ENCODE measurements at places on chromosomes 13 and 19.
A peak's percentile ranks its signal among the peaks of the same experiment; 100 is the strongest.

DNA sequence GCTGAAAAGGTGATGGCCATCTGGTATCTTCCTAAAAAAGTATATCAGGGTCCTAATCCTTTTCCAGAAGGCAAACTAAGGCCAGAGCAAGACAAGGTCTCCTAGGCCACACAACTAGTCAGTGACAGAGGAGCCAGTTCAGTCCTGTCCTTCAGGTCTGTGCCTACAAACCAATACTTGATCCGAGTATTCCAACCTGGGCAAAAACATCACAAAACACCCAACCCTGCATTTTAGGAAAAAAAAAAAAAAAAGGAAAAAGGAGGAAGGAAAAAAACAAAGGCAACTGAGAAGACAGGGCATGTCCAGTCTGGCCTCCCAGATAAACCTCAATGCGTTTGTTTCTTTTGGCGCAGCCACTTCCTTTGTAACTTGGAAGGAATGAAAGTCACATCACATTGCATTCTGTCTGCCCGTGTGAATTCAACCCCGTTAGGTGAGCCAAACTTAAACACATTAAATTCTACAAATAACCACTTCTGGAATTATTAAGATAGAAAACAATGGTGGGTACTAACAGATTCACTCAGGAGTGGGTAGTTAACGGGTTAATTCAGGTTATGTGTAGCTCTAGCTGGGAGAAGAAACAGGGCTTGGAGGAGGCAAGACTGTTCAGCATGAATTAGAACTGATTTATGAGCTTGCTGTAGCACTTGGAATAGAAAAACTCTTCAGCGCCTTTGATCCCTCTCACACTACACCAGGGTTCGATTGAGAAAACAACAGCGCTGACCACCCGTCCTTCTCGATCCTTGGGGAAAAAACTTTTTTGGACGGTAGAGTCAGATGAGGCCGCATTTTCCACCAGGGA, 43.0 kb upstream of the HNRNPA1L2 start:
- no peak for DNase-seq

DNA sequence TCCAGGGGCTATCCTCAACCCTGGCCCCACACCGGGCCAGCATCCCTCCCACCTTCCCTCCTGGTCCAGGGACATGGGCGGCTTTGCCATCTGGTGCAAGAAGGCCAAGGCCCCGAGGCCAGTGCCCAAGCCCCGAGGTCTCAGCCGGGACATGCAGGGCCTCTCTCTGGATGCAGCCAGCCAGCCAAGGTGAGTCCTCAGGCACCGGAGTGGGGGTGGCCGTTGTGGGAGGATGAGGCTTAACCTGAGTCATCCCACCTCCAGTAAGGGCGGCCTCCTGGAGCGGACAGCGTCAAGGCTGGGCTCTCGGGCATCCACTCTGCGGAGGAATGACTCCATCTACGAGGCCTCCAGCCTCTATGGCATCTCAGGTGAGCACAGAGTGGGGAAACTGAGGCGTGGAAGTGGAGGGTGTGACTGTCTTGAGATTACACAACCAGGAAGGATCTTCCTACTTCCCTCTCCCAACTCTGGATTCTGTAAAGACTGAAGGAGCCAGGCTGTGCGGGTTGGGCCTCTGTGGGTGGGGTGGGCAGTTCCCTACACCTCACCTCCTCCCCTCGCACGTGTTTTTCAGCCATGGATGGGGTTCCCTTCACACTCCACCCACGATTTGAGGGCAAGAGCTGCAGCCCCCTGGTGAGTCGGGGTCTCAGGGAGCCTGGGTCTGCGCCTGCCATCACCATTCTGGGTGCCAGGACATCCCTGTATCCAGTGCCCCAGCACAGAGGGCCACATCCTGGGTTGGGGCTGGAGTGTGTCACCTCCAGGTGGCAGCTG, 3.8 kb downstream of the MVB12A start:
- DNase-seq: no peak

GRCh38 chr19:870963-871401, 11.5 kb downstream of the CFD start:
- DNase-seq: no peak

GRCh38 chr19:55643003-55643886, at the start of gene ZNF581:
ZNF581 (plus strand) TSS chr19:55643649; CDS start chr19:55644572, 923 bp downstream.
- peak; percentile 75 for DNase-seq

DNA sequence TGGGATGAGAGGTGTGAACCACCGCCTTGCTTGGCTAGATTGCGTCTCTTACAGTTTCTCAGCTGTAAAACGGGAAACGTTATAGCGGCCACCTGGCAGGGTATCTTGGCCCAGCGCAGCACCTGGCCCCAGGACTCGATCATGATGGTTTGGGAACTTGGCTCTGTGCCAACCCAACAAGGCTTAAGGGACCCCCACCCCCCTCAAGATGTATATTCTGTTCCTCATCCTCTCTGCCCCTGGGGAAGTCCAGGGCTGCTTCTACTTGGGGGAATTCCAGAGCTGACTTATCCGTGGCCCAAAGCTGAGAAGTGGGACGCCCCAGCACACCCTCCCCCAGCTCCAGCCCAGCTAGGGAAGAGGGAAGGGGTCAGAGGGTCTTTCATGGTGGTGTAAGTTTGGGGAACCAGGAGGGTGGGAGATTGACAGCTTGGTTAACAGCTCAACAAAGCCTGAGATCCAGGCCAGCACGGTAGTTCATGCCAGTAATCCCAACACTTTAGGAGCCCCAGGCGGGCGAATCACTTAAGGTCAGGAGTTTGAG, 695 bp downstream of the ICAM1 start:
- no peak for DNase-seq

- DNase-seq: no peak
Observed at GRCh38 chr13:50690006-50690405, 153.5 kb downstream of the DLEU7 start.

DNA sequence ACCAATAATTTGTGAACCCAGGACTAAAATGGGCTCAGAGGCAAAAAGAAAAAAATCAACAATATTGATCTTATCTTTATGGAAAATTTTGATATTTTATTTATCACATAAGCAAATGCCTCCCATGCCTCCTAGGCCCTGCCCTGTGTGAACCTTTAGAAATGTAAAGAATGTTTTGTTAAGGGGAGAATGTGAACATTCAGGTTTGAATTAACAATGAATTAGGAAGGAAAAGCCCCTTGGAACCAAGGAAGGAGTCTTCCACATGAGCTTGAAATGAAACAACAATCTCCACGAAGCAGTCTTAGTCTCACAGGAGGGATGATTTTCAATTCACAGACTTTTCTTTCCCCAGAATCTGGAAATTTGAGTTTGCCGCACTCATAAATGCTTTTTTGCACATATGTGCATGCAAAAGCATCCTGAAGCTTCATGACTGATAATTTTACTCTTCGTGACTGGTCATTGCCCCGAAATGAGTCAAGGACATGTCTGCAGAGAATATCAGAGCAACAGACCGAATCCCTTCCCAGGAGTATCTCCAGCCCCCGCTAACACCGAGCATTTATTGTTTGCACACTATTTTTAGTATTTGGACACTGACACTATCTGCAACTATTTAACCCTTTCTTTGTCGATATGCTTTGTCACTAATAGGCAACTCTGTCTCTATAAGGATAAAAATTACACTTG, 135.2 kb downstream of the DCT start:
- peak; percentile 18 for DNase-seq

DNA sequence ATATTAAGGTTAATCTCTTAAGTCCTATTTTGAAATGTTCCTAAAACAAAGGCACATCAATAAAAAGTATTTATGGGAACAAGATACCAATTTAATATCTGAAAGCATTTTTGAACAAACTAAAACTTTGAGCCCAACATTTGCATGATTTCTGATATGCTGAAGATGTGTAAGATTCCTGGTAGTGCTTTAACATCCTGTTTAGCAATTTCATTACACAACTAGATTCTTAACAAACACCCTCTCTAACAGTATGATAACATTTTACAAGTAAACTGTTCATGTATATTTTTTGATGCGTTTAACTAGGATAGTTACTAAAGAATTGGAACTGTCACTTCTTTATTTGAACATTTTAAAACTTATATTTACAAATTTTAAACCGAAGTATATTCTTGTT, 63.9 kb downstream of the DACH1 start:
- DNase-seq: no peak

DNA sequence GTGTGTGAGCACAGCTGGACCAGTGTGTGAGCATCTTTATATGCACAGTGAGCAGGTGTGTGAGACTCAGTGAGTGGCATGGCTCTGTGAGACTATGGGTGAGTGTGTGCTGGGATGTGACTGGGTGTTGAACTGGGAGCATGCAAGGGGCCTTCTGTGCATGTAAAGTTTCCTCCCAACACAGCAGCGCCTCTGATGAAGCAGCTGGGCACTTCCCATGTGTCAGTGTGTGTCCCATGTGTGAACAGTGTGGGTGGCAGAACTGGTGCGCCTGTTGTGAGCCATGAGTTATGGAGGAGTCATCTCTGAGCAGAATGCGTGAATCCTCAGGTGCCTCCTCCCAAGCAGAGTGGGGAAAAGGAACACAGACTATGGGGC, 24.1 kb downstream of the LGALS16 start:
- no peak for DNase-seq

DNA sequence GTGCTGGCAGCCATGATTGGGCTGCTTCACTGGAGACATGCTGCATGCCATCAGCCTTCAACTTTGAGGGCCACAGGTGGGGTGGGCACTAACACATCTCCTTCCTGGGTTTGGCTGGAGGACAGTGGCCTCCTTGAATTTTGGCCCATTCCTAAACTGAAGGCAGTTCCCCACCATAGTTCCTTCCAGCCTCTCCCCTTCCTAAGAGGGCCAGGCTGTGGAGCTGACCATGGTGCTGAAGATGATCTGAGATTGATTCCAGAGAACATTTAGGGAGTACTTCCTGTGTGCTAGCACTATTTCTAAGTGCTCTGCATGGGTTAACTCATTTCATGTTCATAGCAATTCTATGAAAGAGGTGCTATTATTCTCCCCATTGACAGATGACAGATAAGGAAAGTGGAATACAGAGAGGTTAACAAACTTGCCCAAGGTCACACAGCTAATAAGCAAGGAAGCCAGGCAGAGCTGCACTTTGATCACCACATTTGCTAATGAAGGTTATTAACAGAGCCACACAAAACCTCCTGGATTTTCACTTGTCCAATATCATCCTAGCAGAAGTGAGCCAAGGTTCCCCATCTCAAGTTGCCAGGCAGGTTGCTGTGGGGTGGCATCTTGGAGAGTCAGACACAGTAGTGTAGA, 175.3 kb downstream of the ZIC5 start:
- peak; percentile 72 for DNase-seq

DNA sequence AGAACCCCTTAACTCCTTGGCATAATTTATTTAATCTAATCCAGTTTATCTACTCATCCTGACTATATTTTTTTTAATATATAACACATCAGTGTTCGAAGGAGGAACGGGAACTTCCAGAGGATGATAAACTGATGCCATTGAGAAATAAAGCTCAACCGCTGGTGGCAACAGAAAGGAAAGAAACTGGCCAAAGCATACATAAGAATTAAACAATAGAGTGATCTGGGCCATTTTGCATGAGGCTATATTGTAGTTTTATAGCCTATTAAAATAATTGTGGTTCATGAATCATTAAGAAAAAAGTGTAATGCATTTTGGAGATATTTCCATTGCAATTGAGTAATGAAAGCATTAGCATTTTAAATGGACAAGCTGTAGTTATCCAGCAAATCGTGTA, 94.2 kb downstream of the FRY start:
- no peak for DNase-seq

DNA sequence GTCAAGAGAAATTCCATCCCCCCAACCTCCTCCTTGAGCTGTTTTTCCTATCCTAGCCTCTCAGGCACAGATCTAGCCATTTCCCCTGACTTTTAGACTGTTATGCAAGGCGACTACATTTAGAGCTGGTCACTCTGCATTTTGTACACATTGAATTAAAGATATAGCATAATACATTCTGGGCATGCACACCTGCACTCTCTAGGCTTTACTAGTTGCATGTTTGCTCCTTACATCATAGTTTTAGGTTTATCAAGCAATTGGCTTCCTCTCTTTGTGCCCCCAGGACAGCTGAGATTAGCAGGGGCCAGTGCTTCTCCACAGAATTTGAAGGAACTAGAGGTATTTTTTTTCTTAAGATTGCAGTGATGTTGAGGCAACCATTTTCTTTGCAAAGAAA, 19.5 kb downstream of the GPC6 start:
- DNase-seq: no peak

DNA sequence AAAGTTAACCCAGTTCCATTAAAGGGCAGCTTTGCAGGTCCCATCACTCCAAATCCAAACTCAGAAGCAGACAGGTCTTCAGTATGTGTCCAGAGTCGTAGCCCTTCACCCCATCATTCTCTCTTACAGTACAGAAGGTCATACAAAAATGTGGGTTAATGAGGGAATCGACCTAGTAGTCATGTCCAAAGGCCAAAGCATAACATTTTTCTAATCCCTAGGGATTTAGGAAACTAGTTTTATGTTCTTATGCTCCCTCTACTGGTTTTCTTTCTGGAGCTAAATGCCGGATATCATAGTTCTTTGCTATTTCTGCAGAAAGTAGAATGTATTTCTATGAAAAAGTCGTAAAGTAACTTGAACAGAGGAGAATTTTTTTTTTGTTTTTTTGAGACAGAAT, 72.2 kb downstream of the DHRS12 start:
- no peak for DNase-seq
